ENCODE measurements at places on chromosomes 2 and 18.

DNA sequence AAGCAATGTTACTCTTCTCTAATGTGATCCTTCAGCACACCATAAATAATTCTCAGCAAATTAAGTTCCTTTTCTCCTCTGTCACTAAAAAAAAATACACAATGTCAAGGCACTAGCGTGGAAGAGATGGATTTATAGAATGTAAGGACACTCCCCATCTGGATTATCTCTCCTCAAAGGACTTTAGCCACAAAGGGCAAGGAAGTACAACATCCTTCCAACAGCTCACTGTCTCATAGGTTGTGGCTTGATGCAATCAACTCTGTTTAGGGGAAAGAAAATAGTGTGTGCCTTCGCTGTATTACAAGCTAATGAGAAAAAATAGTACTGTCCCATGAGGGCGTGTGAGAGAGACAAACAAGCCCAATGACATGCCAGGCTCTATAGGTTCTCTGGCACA lies 129.1 kb upstream of the DNMT3A start:
- DNase-seq, result no peak

DNA sequence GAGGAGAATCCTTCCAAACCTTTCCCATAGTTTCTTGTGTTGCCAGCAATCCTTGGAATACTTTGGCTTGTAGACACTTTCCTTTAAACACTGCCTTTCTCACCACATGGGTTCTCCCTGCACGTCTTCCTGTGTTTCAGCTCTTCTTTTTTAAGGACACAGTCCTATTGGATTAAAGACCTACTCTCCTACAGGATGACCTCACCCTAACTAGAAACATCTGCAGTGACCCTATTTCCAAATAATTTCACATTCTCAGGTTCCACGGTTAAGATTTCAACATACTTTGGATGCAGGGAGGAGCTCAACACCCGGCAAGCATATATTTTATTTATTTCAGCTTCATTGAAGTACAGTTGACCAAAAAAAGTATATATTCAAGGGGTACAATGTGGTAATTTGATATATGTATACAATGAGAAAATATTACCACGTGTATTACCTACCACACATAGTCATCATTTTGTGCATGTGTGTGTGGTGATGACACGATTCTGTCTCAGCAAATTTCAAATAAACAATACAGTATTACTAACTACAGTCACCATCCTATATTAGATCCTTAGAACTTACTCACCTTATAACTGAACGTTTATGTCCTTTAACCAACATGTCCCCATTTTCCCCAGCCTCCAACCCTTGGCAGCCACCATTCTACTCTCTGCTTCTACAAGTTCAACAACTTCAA lies 745.0 kb downstream of the CBLN2 start:
- no peak for DNase-seq

DNA sequence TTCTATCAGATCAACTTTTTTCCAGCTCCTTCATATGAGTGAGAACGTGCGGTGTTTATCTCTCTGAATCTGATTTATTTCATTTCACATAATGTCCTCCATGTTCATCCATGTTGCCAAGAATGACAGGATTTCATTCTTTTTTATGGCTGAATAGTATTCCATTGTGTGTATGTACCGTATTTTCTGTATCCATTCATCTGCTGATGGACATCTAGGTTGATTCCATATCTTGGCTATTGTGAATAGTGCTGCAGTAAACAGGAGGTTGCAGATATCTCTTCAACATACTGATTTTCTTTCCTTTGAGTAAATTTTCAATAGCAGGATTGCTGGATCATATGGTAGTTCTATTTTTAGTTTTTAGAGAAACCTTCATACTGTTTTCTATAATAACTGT lies 388.5 kb downstream of the DCDC2C start:
- no peak for DNase-seq

- no peak for DNase-seq
Measured at GRCh38 chr2:104523921-104524320, 330.0 kb upstream of the POU3F3 start.

- no peak for DNase-seq
Measured at GRCh38 chr2:72026819-72027425, 120.7 kb downstream of the CYP26B1 start.

- no peak for DNase-seq
Measured at GRCh38 chr2:150464270-150464669, 23.2 kb downstream of the RND3 start.

- no peak for DNase-seq
Measured at GRCh38 chr2:63814114-63814513, 27.6 kb upstream of the UGP2 start.

DNA sequence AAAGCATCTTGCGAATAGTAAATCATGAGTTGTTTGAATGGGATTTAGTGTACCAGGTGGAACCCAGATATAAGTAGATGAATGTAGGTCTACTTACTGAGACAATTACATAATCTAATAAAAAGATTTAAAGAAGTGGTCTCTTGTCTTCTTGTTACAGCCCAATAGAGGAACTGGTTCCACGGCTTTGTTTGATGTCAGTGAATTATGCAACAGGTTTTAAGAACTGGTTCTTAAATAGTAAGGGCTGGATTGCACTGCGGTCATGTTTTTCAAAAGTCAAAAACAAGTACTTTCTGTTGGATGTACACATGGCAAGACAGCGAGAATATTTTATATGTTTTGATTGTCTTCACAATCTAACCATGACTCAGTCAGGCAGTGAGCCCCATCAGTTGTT lies 15.4 kb upstream of the SLC9A2 start:
- DNase-seq, result no peak

DNA sequence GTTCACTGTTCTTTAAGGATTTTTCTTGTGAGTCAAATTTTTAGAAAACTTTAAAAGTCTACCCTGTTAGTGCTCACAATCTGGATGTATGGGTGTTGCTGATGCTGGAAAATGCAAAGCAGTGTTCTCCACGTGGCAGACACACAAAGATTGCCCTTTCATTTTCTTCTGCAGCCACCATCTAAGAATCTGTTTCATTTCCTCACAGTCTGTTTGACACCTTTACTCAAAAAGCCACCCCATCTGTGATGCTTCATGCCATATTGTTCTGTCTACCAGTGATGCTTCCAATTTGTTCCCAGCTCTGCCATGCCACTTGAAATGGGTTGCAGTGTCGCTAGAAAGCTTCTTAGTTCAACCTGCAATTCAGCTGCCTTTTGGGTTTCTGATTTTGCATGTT lies 464.2 kb upstream of the UBE2E3 start:
- DNase-seq, result no peak

DNA sequence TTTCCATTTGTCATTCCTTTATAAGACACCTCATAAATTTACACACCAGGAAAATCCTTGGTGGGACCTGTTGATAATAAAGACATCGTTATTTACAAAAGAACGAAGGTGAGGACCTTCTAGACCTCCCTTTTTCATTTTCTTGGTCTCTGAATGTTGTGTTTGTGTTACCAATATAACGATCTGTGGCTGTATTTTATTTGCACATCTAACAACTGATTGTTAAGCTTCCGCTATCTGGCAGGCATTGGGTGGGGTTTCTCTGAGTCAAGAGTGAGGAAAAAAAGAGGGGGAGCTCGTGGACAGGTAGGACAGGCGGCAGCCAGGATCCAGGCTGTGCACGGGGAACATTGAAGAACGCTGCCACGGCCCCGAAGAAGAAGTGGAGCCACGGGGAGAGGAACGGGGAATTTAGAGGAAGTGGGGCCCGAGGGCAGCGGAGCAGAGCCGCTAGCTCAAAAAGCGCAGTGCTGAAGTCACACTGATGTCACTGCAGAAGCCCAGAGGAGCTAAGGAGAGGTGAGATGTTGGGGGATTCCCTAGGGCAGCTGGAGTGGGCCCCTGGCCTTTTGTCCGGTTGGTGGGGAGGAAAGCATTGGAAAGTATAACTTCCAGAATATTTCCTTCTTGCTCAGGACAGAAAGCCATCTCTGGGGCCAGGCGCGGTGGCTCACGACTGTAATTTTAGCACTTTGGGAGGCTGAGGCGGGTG lies 20.9 kb upstream of the DNMT3A start:
- DNase-seq, result no peak

DNA sequence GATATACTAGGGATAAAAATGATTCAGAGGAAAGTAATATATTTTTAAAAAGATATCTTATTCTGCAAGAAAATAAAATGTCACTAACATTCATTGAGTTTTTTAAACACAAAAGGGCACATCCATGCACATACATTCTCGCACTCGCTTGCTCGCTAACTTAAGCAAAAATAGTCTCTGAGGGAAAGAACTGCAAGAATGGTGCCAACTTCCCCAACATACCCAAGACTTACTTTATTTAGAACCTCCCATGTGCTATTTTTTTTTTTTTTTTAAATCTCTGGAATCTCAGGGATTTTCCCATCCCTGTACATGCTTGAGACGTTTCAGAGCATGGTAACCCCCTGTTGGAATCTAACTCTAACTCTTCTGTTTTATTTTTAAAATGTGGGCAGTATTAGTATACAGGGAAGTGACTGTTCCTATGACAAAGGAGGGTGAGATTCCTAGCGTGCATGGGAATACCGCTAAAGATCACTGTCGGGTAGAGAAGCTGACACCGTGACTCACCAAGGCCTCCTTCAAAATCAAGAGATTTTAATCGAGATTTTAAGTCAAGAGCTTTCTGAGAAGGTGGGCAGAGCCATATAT lies 187.9 kb upstream of the ZEB2 start:
- DNase-seq, result no peak

- no peak for DNase-seq
Measured at GRCh38 chr2:106664669-106665068, 177.5 kb downstream of the CD8B2 start.

GRCh38 chr2:127003070-127003800 lies 103.7 kb downstream of the BIN1 start:
- DNase-seq, result no peak

DNA sequence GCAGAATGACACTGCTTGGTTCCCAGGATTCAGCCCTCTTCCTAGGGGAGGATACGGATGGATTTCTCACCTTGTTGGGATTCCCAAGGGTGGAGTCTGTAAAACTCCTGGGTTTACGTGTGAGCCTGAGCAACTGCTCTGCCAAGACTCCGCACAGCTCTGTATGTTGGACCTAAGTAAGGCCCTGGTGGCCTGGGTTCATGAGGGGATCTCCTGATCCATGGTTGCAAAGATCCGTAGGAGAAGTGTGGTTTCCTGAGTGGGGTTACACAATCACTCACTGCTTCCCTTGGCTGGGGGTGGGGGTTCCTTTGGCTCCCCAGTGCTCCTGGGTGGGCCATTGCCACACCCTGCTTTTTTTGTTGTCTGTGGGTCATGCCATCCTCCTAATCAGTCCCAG lies 37.7 kb downstream of the ANKRD12 start:
- DNase-seq, result no peak

DNA sequence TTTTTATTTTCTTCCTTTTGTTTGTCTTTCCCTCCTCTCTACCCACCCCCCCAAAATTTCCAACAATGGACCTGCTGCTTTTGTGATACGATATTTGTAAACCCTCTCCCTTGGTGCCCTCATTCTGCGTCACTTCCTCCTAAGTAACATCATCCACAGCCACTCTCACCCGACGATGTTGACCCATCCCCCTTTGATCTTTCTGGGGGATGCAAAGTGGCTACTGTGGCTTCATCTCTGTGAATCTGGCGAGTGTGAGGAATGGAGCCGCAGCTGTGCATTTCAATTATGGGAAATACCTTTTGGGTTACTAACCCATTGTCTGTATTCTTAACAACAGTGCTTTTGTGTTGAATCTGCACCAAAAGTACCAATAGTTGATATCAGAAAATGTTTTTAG lies 19.4 kb downstream of the ANTXR1 start:
- DNase-seq, result no peak

Measured in HAP-1 (cell line).